ENCODE measurements at places on chromosomes 6 and 20.

GRCh38 chr20:51540580-51540979 lies 1.9 kb downstream of the NFATC2 start:
- DNase-seq: no peak

DNA sequence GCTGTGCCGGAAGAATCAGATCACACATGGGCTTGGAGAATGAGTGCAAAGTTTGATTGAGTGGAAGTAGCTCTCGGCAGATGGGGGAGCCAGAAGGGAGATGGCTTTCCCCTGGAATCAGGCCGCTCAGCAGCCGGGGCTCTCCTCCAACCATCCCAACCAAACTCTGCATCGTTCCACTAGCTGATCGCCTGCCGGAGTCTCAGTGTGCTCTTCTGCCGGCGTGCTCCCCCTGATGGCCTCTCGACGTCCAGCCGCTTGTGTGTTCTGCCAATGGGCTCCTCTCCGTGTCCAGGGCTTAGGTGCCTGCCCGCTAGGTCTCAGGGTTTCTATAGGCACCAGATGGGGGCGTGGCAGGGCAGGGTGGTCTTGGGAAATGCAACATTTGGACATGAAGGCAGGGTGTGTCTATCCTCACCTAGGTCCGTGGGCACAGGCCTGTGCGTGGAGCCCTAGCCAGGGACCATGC lies 4.9 kb upstream of the BIRC7 start:
- no peak for DNase-seq

DNA sequence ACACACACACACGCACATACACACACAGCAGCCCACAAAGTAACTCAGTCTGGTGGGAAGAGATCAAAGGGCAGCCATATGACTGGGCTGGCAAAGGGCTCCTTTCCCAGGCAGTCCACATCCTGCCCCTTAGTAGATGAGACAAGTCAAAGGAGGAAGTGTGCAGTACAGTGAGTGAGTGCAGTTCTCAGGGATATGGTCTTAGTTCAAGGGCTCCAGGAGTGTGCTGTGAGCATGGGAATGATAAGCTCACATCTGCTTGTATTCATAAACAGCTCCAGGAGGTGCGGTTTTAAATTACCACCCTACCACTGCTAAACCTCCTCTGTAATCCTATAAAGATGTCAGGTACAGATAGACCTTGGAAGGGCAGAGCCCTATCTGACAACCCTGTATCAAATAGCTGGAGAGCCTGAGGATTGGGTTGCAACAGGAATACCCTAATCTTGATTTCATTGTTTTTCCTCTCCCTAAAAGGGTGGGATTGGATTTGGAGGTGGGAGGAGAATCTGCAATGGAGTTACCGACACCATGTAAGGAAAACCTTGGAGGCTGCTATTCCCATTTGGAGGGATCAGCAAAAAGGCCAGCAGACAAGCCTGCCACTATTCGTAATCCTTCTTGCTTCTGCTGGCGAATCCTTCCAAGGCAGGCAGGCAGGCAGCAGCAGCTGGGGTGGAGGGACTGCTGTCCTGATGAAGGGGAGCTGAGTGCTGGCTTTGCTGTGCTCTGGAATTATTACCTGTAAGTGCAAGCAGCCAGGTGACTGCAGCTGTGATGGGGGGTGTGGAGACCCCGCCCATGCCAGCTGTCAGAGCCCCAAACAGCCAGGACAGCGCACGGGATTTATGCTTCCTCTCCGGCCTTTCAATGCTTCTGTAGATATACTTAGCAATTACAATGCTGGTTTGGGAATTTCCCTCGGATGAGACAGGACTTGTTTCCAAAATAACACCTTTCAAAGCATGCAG lies 342.7 kb downstream of the PRL start:
- DNase-seq: no peak

GRCh38 chr6:157760589-157761330 lies 62.3 kb upstream of the SNX9 start:
- DNase-seq: no peak

- no peak for DNase-seq
These were observed 1145.2 kb upstream of the GJE1 start for GRCh38 chr6:140987364-140988155.

DNA sequence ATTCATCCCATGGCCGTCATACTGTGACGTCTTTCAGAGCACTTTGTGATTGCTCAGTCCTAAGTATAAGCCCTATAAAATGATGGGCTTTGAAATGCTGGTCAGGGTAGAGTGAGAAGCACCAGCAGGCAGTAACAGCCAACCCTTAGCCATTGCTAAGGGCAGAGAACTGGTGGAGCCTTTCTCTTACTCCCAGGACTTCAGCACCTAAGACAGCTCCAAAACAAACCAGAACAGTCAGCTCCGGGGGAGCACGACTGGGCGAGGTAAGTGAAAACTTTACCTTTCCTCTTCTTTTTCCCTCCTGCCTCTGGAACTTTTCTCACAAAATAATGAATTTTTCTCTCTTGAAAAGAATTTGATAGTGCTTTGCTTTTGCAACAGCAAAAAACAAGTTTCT lies at the start of gene VIP:
VIP (plus strand) TSS at position 104 of the 400 bp plus-strand sequence. CDS start 1,381 bp downstream, outside the sequence.
- DNase-seq: no peak

GRCh38 chr6:87747646-87748045 lies 45.6 kb upstream of the AKIRIN2 start:
- DNase-seq: no peak

- DNase-seq: no peak
These were observed 5.9 kb downstream of the EIF2S2 start for GRCh38 chr20:34105978-34106675.

GRCh38 chr20:15380770-15381169 lies 1043.4 kb upstream of the FLRT3 start:
- DNase-seq: no peak

DNA sequence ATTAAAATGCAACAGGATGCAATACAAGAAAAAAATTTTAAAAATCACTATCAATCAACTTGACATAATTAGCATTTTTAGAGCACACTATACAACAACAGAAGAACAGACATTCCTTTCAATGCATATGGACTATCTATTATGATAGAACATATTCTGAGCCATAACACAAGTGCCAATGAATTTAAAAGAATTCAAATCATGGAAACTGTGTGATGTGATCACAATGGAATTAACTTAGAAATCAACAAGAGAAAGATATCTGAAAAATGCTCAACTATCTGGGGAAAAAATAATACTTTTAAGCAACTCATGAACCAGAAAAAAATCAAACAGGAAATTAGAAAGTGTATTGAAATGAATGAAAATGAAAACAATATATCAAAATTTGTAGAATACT lies 106.3 kb downstream of the ADTRP start:
- DNase-seq: no peak

DNA sequence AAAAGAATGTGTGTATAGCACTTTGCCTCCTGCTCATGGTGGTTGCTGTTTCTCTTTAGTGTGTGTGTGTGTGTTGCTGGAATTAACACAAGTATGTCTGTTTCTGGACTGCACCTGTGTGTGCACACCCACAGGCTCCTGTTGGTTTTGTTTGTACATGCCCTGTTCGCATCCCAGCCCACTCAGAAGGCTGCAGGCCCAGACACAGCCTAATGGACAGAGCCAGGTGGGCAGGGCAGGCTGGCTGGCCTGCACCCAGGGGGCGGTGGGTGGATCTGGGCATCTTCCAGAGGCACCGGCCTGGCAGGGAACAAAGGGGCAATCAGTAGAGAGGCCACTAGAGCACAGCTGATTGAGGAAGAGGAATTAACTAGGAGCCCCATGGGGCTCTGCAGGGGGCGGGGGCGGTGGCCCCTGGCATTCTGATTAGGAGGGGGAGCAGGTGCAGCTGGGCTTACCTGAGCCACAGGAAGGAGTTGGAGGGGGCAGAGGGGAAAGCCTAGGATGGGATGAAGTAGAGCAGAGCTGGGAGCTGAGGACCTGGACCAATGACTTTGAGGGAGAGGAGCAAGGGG lies 21.9 kb downstream of the CD40 start:
- no peak for DNase-seq

- peak; percentile 47 for DNase-seq
These were observed 548.5 kb downstream of the CD83 start for GRCh38 chr6:14665827-14666724.

DNA sequence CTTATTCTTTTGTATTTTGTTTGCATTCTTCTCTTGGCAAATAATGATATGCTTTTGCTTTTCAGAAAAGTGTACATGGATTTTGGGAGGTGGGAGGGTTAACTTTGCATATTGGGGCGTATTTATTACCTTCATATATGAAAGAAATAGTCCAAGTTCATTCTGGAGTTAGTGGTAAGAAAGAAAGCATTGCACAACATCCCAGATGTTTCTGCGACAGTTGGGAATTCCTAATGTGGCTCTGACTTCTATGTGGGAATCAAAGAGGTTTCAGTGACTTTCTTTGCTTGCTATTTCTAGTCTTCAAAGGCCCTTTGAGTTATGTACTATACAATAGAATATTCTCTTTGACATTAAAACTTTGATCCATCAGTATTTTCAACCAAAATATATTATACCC lies 78.1 kb downstream of the MMUT start:
- DNase-seq: no peak

- DNase-seq: no peak
These were observed at the start of gene TCF21 for GRCh38 chr6:133888929-133889556. TSS of gene TCF21 (plus strand) at chr6:133889113. CDS start at chr6:133889398, 285 bp downstream.

DNA sequence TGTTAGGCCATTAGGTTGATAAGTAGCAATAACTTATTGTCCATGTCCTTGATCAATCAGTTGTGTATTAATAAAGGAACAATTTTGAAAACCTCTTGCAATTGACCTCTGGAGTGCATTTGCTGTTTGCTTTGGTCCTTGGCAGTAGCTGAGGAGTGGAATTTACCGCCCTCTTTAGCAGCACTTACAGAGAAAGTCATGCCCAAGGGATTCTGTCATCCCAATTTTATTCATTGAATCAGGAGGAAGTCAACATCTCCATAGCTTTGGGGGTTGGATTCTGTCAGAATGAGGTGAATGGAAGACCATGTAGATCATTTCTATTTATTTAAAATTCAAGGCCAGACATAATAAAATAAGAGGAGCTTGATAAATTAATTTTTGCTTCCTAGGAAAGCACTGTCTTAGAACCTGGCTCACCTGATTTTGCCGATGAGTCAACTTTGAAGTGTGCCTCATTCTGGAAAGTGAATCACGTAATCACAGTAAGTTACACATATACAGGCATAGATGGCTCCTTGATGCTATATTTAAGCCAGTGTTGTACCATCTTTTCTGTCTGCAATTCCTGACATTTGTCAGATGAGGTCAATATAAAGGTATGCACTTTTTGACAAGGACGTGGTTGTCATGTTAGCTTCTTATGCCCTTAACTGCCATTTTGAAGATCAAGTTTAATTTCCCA lies 128.7 kb upstream of the MLIP start:
- no peak for DNase-seq

DNA sequence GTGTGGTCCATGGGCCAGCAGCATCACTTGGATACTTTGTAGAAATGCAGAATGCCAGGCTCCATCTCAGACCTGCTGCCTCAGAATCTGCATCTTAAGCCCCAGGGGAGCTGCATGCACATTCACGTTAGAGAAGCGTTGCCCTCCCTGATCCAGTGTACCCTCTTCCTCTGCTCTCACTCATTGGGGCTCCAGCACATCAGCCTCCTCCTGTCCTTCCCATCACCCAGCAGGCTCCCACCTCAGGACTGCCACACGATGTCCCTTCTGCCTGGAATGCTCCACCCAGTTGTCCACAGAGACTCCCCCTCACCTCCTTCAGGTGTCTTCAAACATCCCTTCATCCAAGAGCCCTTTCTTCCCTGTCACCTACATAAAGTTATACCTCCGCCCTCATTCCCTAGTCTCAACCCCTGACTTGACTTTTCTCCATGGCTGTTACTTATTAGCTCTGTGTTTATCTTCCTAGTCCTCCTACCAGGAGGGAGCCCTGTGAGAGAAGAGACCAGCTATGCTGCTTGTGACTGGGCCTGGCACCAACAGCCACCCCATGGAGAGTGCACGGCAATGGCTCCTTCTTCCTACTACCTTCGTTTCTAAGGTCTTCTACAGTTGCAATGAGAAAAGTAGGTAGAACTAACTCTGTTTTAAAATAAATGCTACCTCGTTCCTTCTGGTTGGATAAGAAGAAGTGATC lies 3.3 kb upstream of the ACSS1 start:
- no peak for DNase-seq

DNA sequence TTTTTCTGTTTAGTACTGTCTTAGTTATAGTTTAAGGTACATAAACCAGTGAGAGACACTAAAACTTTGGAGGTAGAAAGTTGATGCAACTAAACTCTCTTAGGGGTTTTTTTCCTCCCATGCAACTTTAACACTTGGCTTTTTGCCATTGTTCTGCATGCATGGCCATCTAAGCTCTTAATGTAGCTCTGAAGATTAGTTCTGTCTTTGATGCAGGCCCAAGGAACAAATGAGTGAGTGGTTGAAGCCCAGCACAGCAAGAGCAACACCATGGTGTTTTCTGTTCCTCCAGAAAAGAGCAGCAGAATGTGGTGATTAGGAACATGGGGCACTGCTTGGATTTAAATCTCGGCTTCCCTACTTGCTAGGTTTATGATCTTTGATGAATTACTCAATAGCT lies 89.3 kb downstream of the L3MBTL3 start:
- no peak for DNase-seq

DNA sequence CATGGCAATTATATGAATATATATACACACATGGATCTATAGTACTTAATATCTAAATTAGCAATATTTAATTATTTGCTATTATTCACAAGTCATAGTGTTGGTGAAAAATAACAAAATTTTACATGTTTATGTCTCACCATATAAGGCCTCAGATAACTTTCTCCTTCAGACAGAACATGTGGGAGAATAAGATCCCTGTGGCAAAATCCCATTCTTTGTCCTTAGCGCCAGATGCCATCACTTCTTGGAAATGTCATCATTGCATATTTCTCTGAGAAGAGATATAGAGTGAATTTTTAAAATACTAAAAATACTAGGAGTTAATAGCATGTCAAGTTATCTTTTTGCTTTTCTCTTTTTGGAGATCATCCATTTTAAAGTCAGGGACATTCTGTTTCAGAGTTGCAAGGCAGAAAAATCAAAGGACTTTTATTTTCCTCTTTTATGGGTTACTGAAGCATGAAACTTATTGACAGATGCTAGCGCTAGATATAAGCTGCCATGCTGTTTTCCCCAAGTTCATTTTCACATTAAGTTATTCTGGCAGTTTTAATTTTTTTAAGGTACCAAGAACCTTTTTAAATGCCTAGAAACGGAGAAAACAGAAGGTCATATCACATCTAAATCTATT lies 30.4 kb upstream of the STXBP5 start:
- DNase-seq: no peak

DNA sequence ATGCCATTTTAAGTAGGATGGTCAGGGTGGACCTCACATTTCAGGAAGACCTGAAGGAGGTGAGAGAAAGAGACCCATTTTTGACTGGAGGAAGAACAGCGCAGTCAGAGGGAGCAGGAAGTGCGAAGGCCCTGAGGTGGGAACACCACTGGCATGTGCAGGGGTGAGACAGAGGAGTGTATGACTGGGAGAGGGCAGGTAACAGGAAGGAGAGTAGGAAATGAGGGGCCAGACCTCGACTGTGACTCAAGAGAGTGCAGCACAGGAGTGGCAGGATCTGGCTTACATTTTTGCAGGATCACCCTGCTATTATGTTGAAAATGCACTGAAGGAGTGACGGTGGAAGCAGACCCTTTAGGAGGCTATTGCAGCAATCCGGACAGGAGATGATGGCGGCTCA lies 117.7 kb upstream of the CDYL start:
- no peak for DNase-seq

GRCh38 chr6:2274981-2275891 lies 29.8 kb upstream of the GMDS start:
- DNase-seq: no peak

Measured in stimulated activated CD4-positive, alpha-beta T cell treated with anti-CD3 and anti-CD28 coated beads, Interleukin-12 subunit alpha, Interleukin-12 subunit beta, amount 100 ng/mL, for 48 hours (primary cell).